K562 (cell line): ENCODE measurements at places on chromosomes 11 and 22.

GRCh38 chr11:115716601-115717529 is 212.7 kb upstream of the CADM1 start:
- DNase-seq = no peak

DNA sequence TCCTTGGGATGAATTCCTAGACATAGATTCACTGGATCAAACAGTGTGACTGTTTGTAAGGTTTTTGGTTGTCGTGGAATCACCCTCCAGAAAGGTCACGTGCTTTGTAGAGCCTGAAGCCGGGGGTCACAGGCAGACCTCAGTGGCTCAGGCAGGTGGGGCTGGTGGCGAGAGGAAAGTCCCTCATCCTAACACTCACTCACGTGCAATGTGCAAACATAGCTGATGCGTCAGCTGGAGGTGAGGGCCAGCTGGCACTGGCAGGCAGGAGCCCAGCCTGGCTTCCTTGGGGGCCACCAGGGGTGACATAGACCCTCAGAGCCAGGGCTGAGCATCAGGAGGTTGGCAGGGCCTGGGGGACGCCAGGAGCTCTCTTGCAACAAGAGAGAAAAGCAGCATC is 90.0 kb downstream of the ARHGAP8 start:
- DNase-seq = no peak

- DNase-seq = no peak
Measured at GRCh38 chr11:66651016-66651415, 12.5 kb downstream of the RBM4 start.

DNA sequence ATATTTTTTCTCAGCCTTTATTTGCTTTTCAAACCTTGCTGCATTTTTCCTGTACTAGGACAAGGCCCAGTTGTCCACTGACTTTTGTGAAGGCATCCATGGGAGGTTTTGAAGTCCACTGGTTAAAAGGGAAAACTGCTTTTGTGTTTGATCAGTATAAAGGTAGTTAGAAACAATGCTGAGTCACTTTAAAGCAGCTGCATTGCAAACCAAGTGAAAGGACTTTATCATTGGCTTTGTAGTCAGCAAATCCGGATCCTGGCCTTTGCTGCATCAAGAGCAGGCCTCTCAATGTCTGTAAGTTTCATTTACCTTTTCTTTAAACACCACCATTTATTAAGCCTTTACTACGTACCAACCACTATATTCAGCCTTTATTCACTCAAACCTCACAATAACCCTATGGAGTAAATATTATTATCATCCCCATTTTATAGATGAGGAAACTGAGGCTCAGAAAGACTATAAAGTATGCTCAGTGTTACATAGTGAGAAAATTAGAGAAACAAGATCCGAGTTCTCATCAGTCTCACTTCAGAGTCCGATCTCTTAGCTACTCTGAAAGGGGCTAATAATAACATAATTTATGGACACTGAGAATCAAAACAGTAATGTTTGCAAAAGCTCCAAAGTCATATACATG is 60.6 kb upstream of the HSD17B12 start:
- DNase-seq = no peak

DNA sequence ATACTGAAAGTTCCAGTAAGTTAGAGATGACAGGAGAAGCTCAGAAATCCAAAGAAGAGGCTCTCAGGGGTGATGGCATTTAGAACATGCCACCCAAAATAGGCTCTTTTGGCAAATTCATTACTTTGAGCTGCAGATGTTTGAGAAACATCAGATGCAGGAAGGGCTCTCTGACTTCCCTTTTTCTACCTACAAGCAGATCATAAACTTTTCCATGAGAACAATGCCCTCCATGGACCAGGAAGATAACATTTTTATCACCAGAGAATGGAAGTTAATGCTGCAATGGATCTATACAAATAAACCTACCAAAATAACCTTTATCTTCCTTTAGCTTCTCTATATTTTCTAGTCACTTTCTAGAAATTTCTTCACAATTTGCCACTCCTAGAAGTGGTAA is 32.7 kb upstream of the FAR1 start:
- no peak for DNase-seq

- peak; percentile 26 for DNase-seq
Measured at GRCh38 chr11:112302226-112302868, 41.7 kb upstream of the PLET1 start.

- no peak for DNase-seq
Measured at GRCh38 chr11:122951211-122951610, 30.4 kb downstream of the BSX start.

GRCh38 chr22:35477911-35478582 is 62.6 kb upstream of the RASD2 start:
- DNase-seq = peak; percentile 64

- DNase-seq = no peak
Measured at GRCh38 chr11:106986261-106986660, 32.0 kb downstream of the GUCY1A2 start.

- no peak for DNase-seq
Measured at GRCh38 chr11:44615913-44616791, 50.7 kb downstream of the CD82 start.

DNA sequence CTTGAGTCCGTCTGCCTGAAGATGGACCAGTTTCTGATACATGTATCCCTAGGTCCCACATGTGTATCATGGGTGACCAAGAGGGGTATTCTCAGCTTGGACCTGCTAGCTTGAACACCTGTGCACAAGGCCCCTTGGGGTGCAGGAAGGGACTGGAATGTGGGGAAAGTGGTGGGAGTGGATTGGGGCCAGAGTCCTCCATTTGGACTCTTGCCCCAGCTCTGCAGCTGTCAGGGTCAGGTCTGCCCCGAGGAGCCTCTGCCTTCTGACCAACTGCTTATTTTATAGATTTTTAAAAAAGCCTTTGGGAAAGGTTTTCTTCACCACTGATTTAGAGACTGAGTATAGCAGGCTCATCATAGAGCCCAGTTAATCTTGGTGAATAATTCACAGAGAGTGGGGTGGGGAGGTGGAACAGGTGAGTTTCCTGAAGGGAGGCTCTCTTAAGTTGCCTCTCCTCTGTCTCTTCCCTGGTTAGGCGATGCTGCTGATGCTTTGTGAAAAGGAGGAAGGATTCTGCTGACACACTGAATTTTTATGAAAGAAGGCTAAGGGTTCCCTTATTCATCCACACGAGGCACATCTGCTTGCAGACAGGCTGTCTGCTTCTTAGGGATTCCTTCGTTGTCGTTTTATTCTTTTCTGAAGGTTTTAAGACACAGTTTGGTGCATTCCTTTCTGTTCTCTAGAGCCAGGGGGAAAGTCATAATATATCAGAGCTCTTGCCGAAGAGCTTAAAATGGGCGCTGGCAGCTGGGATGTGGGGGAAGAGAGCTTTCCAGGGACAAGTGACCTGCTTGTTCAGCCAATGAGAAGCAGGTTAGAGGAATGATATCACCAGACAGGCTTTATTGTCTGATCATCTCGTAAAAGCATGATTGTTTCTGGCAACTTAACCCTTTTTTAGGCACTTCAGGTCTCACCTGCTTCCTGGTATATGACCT is 19.9 kb downstream of the TRIM44 start:
- DNase-seq = no peak

DNA sequence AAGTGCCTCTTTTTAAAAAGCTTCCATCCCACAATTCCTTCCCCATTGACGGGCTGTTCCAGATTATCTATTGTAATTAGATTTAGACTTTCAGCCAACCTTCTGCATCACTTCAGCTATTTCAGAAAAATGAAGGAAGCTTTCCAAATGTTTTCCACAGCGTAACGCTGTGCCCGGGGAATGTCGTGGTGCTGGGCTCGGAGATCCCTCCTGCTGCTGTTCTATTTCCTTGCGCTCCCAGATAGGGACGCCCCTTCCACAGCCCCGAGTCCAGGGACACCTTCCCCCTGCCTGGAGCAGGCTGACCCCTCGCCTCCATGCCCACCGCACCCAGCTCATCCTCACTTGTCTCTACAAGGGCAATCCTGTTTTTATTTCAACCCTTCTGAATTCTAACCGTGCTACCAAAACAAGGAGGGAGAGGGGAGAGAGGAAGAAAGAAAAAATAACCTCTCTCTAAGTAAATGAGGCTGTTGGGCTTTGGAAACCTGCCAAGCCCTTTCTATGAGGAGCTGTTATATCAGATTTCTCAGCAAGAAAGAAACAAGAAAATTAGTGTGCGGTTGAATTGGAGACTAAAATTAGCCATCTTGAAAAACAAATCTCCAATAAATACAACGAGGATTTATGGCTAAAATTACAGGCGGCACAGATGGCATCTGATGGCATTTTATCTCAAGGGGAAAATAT is 366.9 kb downstream of the BRD1 start:
- no peak for DNase-seq

DNA sequence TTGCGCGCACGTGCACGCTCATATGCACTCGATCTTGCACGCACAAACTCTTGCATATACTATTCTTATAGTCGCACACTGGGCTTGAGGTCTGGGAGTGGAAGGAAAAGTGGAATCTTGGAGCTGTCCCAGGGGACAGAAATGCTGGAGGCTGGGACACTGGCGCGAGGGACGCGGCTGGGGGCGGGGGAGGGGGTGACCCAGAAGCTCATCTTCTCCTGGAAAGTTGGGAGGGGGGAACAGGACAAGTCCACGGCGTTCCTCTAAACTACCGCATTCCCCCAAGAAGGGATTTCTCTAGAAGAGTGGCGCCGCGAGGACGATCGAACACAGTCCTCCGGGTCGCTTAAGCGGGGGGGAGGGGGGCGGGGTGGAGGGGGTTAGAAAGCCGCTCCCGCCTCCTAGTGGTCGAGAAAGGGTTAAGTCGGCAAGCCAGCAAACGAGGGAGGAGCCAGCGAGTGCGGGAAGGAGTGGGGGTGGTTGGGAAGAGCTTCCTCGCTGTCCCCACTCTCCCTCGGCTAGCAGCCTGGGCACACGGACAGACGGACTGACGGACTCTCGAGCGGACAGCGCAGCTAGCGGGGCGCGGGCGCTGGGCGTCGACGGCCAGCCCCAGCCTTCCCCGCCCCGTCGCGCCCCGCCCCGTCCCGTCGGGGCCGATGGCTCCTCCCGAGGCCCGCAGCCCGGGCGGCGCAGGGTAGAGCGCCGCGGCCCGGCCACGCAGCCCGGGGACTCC is at the start of gene RTN4RL2:
RTN4RL2 (plus strand) TSS at position 507 of the 736 bp plus-strand sequence. CDS start 338 bp downstream, outside the sequence.
- DNase-seq = peak; percentile 84

DNA sequence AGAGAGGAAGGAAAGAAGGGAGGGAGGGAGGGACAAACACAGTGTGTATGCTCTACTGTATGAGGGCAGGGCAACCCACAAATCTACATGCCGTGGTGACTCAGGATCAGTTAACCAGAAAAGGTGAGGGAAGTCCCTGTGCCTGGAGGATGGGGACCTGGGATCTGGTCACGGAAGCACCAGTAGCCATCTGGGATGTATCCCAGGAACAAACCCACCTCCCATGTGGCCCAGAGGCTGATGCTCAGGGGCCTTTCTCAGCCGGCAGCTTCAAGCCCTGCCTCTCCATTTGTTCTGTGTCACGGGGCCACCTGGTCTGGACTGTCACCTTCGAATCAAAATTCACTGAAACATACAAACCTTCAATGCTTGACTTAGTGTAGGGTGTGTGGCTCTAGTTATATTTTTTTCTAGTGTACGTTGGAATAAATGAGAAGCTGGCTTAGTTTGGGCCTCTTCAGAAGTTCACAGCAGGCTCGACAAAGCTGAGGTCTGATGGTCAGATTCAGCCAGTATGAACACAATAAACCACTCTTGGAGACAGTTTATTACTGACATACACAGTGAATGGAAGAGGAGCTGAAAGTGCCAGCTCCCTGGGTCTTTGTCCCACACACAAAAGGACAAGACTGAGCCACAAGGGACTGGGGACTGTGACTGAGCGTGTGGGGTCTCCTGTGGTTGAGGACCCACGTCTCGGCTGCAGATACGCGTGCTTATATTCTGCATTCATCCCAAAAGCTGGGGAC is 23.5 kb upstream of the RTL6 start:
- DNase-seq = no peak

DNA sequence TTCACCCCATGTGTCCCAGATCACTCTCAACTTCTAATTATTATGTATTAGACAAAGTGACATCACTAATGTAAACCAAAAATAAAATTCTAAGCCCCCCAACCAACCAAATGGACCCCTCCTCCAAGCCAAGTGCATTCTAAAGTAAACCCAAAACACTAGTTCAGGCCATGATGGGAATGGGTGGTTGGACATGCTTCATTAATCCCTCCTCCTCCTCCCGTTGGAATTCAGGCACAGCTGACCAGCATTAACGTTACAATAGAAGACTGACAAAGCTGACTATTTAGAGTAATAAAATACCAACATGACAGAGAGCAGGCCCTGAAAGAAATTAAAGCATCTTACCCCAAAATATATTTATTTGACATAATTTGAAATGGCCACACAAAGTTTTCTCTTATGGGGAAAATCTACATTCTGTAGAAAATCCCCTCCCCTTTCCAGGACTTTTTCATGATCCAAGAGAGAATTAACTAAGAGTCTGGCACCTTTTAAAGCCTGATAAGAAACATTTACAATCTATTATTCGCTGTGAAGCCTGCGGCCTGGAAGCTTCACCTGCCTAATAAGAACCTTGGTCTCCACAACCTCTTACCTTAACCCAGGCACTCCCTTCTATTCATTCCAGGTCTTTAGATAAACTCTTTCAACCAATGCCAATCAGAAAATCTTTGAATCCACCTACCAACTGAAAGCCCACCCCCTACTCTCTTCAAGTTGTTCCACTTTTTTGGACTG is 948.5 kb upstream of the CCDC90B start:
- no peak for DNase-seq

DNA sequence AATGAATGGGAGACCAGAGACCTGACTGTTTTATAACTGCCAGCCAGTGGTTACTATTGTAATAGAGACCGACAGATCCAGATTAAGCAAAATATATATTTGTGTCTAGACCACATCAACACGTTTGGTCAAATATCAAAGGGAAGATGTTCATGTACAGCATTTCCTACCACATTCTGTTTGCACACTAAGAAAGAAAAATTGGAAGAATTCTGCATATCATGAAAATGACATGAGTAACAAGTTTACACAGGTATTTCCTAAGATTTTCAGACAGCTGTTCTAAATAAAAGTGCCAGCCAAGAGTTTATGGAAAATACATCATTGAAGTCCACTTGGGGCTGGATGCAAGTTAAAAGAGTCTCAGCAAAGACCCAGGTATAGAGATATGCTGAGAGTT is 145.5 kb upstream of the ANO3 start:
- no peak for DNase-seq

GRCh38 chr22:34966980-34967565 is 98.9 kb upstream of the ISX start:
- no peak for DNase-seq

GRCh38 chr11:12303421-12304149 is 73.8 kb upstream of the PARVA start:
- DNase-seq = no peak

DNA sequence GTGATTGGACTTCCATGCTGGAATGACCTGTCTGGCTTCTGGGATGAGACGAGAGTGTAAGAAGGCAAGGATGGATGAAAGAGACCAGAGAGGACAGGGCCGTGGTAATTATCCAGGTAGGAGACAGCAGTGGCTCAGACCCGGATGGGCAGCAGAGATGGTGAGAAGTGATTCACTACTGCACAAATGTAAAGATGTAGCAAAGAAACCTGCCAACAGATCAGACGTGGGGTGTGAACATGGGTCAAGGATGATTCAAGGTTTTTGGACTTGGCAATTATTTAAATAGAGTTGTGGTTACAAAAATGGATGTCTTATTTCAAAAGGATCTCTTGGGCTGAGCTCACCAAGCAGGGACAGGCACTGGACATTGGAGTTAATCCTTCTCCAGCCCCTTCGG is 32.7 kb downstream of the RIBC2 start:
- DNase-seq = no peak
